ENCODE measurements at places on chromosomes 3 and 15.

- DNase-seq = no peak
These were observed 48.6 kb downstream of the SNRK start for GRCh38 chr3:43334976-43335375.

DNA sequence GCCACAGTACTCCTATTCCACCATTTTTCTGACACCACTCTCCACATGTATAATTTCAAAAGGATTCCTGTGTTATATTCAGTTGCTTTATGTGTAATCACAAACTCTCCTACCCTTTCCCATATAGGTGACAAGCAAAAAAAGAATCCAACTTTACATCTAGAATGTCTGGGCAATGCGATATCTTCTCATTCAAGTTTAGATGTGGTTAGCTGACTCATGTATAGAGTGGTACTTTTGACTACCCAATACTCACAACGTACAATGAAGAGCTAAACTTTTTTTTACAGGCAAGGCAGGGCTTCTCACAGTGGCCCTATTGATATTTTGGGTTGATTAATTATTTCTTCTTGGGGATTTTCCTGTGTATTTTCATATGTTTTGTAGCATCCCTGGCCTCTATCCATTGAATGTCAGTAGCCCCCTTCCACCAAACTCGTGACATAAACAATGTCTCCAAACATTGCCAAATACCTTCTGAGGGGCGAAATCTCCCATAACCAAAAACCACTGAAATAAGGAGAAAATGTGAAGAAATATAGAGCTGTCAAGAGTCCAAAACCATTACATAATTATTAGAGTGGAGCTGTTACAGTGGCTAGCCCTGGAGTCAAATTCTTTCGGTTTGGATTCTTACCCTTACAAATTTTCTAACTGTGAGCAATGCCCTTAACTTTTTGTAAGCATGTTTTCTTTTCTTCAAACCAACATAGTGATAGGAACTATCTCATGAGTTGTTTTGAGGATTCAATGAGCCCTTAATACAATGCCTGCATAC lies 342.6 kb downstream of the NSUN3 start:
- no peak for DNase-seq

GRCh38 chr3:69379661-69380060 lies 6.2 kb downstream of the FRMD4B start:
- no peak for DNase-seq

DNA sequence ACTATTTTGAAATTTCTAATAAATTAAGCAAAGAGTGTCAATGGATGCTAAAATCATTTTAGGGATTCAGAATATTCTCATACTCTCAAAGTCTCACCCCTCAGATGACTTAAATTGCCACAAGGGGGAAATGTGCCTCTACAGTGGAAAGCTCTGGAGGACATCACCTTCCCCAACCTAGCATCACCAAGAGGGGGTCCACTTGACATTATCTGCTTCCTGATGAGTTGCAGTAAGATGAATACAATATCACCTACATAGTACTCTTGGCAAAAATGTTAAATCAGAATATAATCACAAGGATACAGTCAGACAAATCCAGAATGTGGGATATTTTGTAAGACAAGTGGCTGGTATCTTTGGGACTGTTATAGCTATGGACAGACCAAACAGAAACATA lies 290.1 kb downstream of the MFSD1 start:
- no peak for DNase-seq

- no peak for DNase-seq
These were observed 19.3 kb downstream of the POMGNT2 start for GRCh38 chr3:43086460-43087165.

- no peak for DNase-seq
These were observed 103.1 kb upstream of the CFAP20DC start for GRCh38 chr3:59152943-59153342.

DNA sequence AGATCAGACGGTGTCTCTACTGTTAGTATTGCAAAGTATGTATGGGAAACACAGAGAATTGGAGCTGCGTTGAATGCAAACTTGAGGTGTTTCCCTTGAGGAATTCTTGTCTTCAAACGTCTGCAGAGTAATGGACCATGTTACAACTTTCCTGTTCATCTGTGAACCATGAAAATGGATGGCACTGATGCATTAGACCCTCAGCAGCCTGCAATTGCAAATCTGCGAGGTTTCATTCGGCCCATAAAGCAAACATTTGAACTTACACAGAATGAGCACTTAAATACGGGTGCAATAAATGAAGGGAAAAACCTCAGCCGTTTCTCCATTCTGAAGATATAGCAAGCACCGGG lies 49.7 kb downstream of the LRRN1 start:
- DNase-seq = no peak

- no peak for DNase-seq
These were observed 1077.4 kb downstream of the EPHA3 start for GRCh38 chr3:90184861-90185260.

- no peak for DNase-seq
These were observed 60.9 kb downstream of the ATP2B2 start for GRCh38 chr3:10444511-10444910.

DNA sequence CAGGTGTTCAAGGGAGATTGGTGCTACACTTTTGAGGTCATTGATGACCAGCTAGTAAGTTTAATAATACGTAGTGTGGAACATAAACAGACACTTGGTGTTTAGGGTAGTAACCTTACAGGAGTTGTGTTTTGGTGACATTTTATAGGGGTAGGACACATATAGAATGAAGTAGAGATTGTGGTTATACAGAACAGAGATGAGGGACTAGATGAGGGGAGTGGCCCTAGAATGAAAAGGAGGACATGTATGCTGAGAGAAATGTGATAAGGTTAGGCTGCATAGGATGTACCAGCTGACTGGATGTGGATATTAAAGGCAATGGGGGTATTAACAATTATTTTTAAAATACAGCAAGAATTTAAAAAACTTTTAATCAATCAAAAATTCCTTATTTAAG lies 8.0 kb downstream of the MBNL1 start:
- DNase-seq = no peak

GRCh38 chr3:117128872-117129271 lies 419.3 kb downstream of the TUSC7 start:
- DNase-seq = no peak

DNA sequence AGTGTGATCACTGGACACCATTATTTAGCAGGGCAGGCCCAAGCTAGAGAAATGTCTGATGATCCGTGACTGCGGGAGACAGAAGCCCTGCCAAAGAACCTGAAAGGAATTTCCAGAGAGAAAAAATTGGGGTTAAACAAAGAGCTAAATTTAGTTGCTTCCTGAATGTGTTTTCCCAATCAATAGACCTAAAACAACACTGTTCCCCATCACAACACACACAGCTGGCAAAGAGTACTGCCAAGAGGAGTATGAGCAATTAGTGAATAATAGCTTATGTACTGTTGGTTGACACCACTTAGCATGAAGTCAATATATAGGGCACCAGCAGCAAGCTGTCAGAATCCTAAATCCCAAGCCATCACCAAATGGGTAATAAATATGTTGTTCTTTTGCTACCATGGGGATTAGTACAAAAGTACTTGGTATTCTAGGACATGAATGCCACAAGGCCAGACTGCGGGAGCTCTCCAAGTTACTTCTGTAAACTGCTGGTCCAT lies 35.7 kb downstream of the CLK3 start:
- DNase-seq = no peak

- DNase-seq = no peak
These were observed 299.5 kb upstream of the KCNMB2 start for GRCh38 chr3:178236555-178237277.

GRCh38 chr3:107425033-107425432 lies 47.8 kb downstream of the CCDC54 start:
- no peak for DNase-seq

DNA sequence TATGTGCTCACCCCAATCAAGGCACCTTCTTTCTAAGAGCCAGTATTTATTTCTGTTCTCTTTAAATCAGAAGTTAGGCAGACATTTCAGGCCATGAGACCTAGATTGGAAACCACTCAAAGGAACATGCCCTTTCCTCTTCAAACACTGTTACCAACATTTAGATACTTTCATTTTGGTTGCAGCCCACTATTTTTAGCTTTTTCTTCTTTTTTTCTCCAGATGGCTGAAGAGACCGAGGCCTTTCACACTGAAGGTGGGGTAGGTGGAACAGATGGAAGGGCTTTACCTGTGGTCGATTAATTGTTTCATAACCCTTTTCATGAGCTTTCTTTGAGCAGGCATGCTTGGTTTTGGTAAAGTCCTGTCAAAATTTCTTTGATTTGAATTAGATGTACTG lies 10.9 kb upstream of the LZTFL1 start:
- no peak for DNase-seq

DNA sequence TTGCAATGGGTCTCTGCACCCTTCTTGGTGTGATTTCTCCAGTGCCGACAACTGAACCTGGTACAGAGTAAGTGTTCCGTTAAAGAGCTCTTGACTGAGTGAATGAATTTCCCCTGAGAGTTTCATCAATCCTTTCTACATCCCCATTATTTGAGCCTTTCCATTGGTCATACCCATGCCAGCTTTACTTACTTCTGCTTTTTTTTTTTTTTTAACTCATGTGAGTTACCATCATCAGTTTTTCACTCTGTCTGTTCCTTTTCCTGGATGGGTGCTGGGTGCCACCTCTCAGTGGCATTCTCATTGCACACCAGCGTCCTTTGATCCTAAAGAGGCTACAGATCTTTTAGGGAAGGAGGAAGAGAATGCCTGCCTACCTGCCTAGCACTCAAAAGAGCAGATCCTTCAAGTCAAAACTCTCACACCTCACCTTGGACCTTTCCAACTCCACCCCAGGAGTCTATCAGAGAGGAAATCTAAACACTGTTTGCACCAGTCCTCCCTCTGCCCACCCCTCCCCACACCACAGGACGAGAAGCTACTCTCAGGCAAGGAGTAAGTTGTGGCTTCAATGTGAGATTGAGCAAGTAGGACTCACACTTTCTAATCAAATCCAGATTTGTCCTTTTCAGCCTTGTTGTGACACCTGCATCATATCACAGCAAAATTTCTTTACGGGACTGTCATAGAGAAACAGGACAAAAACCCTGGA lies 13.1 kb upstream of the USP3 start:
- DNase-seq = no peak

GRCh38 chr3:136377508-136377907 lies 127.4 kb downstream of the PCCB start:
- no peak for DNase-seq

DNA sequence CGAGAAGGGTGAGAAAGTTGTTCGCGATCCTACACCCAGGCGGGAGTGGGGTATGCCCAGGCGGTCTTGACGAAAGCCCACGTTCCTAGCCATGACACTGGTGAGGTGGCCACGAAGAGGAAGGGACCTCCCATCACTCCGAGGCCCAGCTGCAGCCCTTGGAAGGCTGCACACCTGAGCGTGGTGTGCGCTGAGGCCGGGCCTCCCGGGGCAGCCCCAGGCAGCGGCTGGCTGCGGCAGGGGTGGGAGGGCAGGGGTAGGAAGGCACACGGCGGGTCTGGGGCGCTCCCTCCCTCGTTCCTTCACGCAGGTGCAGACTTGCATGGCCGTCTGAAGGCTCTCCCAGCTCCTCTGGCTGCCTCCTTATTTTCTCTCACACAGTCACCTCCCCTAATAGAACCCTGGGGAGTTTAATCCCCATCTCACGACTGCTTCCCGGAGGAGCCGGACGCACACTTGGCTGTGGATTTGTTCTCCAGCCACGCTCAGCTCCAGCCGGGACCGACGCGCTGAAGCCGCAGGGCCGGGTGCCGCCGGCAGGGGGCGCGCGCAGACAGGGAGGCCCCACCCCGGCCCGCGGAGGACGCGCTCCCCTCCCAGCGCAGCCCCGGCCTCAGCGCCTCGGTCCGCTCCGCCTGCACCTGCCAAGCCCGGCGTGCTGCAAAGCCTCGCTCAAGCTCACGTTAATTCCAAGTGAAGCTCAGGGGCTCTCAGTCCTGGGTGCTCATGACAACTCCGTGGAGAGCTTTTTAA lies 37.8 kb upstream of the MUC4 start:
- no peak for DNase-seq

- no peak for DNase-seq
These were observed 73.3 kb downstream of the TRANK1 start for GRCh38 chr3:36871379-36872126.

- DNase-seq = no peak
These were observed 22.9 kb upstream of the MED12L start for GRCh38 chr3:151062611-151063010.

DNA sequence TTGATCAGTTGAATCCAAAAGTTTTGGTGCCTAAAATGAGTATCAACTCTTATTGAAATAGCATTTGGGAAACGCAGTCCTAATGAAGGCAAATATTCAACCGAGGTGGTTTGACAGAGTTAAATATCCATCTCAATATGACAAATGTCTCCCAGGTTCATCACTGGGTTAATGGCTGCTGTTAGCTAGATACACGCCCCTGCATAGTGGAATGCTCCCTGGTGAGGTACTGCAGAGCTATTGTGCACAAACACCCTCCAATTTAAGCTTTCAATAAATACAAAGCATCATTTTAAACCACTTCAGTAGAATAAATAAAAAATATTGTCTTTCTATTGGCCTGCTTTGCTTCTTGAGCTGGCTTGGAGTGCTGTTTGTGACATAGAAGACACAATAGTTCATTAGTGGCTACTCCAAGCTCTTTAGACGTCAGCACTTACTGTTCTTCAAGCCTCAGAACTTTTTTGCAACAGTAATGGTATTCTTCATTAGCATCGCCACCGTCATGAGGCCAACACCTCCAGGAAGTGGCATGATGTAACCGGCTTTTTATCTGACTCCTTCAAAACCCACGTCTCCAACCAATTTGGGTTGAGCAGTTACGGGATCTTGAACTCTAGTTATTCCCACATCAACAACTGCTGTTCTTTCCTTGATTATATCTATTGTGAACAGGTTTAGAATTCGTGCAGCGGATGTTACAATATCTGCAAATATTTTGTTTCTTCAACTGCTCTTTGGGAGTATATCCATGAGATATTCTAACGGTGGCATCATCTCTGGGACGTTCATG lies 1159.6 kb upstream of the EPHA6 start:
- no peak for DNase-seq

DNA sequence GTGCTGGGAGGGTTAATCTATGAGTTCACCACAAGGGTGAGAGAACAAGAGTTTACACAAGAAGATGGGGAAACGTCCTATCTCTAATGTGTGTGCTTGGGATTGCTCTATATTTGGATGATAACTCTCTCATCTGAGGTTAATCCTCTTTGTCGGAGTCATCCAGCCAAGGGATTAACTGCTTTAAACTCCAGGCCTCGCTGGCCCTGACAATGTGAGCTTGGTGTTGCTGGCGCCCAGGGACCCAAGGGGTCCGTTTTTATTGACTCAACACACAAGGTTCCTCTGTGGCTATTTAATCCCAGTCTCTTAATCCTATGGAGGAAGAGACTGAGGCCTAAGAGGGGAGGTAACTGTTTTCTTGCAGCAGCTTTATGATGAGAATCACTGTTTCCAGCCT lies 14.2 kb downstream of the SV2B start:
- DNase-seq = no peak

GRCh38 chr3:140724856-140725812 lies 47.3 kb downstream of the TRIM42 start:
- DNase-seq = no peak
